Neural crest cell (in vitro differentiated cells): ENCODE measurements at places on chromosomes 13 and 19.

GRCh38 chr19:7830272-7830771, 304 bp downstream of the EVI5L start:
- H3K36me3 ChIP-seq: no peaks in the 10 kb centered on the region
- H3K27ac ChIP-seq: no peak overlapping the region
- H3K4me1 ChIP-seq: peaks cover 20% of the 10 kb centered on the region

DNA sequence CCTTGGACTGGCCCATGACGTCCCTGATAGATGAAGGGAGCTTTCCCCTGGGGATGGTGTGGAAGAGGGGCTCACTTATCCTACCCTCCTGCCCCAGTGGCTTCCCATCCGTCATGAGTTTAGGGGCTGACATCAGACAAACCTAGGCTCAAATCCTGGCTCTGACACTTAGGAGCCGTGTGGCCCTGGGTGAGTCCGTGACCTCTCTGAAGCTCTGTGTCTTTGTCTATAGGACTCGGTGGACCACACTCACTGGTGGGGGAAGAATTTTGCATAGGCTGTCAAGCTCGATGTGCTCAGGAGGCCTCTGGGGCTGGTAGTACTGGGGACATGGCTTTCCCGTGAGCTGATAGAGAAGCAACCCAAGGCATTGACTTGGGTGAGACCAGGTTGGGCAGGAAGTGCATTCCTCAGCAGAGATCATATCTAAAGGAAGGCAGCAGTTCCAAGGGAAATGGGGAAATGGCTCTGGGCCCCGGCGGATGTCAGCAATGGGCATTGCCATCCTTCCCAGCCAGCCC, 17.4 kb upstream of the AP1M2 start:
- no peak for DNase-seq
- H3K27ac ChIP-seq: no peak overlapping the region
- peaks cover 8% of the 10 kb centered on the region for H3K27me3 ChIP-seq
- H3K36me3 ChIP-seq: no peaks in the 10 kb centered on the region
- H3K4me3 ChIP-seq: peak overlapping the region; percentile 92
- peaks cover 18% of the 10 kb centered on the region for H3K4me1 ChIP-seq

- H3K27ac ChIP-seq: peak overlapping the region; percentile 8
- no peaks in the 10 kb centered on the region for H3K4me1 ChIP-seq
- no peaks in the 10 kb centered on the region for H3K27me3 ChIP-seq
- no peak for DNase-seq
Measured at GRCh38 chr13:60331249-60332012, 65.6 kb upstream of the TDRD3 start.

DNA sequence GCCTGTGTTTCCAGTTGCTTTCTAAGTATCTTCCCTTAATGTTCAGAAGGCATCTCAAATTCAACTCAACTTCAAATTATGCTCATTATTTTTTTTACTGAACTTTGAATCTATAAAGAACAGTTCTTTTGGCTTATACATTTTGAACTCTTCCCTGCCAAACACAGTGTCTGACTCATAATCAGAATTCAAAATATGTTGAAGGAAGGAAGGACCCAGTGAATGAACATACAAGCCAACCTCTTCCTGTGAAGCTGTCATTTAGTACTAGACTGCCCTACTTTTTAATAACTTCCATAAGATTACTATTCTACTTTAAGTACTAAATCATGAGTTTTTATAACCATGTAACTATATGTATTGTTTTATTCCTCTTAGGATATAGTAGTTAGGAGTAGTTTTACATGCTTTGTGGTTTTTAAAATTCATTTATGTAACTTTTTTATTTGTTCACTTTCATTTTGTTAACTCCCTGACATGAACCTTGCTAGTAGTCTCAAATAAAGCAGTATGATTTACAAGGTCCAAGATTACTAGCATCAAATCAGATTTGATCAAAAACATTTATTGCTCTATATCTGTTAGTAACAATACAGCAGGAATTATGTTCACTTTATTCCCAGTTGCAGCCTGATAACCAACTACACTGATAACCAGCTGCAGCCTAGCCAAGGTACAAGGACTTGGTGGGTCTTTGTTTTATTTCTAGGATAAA, 6.4 kb downstream of the NUDT15 start:
- DNase-seq: no peak
- H3K36me3 ChIP-seq: peaks cover 13% of the 10 kb centered on the region
- no peak overlapping the region for H3K4me3 ChIP-seq
- no peaks in the 10 kb centered on the region for H3K27me3 ChIP-seq
- no peak overlapping the region for H3K27ac ChIP-seq
- H3K4me1 ChIP-seq: peaks cover 4% of the 10 kb centered on the region

DNA sequence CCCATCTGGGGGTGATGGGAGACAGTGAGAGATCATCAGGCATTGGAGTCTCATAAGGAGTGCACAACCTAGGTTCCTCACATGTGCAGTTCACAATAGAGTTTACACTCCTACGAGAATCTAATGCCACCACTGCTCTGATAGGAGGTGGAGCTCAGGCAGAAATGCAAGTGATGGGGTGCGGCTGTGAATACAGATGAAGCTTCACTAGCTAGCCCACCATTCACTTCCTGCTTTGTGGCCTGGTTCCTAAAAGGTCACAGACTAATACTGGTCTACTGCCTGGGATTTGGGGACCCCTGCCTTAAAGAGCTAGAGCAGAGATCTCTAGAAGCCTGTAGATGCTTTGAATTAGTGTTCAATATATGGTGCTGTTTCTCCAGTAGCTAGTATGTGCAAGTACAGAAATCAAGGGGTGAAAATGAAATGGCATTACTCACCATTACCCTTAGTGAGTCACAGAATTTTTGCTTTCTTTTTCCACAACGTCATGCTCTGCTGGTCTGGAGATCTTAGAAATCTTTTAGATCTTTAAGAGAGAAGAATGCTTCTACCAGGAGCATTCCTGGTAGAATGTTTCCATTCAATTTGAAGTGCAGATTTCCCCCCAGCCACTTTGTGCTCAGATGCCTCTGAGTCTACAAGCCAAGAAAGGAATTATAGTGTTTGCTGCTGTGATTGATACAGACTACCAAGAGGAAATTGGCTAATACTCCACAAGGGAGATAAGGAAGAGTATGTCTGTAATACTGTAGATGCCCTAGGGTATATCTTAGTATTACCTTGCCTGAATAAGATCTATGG, 2301.2 kb downstream of the PCDH9 start:
- H3K4me1 ChIP-seq: no peaks in the 10 kb centered on the region
- no peaks in the 10 kb centered on the region for H3K36me3 ChIP-seq
- no peaks in the 10 kb centered on the region for H3K27me3 ChIP-seq
- H3K4me3 ChIP-seq: no peak overlapping the region
- DNase-seq: no peak
- no peak overlapping the region for H3K27ac ChIP-seq

GRCh38 chr13:36772853-36773252, 46.2 kb upstream of the RFXAP start:
- H3K4me3 ChIP-seq: no peak overlapping the region
- peaks cover 3% of the 10 kb centered on the region for H3K4me1 ChIP-seq
- no peaks in the 10 kb centered on the region for H3K27me3 ChIP-seq
- no peak overlapping the region for H3K27ac ChIP-seq

GRCh38 chr13:46644816-46645215, 91.8 kb downstream of the LRCH1 start:
- H3K36me3 ChIP-seq: no peaks in the 10 kb centered on the region
- H3K27me3 ChIP-seq: no peaks in the 10 kb centered on the region
- H3K4me3 ChIP-seq: no peak overlapping the region
- no peak for DNase-seq

GRCh38 chr19:49127674-49128544, 8.6 kb downstream of the PPFIA3 start:
- H3K27ac ChIP-seq: peak overlapping the region; percentile 90
- H3K36me3 ChIP-seq: peaks cover 4% of the 10 kb centered on the region
- peaks cover 10% of the 10 kb centered on the region for H3K27me3 ChIP-seq
- peak; percentile 94 for DNase-seq
- H3K4me3 ChIP-seq: peak overlapping the region; percentile 84
- peaks cover 12% of the 10 kb centered on the region for H3K4me1 ChIP-seq

DNA sequence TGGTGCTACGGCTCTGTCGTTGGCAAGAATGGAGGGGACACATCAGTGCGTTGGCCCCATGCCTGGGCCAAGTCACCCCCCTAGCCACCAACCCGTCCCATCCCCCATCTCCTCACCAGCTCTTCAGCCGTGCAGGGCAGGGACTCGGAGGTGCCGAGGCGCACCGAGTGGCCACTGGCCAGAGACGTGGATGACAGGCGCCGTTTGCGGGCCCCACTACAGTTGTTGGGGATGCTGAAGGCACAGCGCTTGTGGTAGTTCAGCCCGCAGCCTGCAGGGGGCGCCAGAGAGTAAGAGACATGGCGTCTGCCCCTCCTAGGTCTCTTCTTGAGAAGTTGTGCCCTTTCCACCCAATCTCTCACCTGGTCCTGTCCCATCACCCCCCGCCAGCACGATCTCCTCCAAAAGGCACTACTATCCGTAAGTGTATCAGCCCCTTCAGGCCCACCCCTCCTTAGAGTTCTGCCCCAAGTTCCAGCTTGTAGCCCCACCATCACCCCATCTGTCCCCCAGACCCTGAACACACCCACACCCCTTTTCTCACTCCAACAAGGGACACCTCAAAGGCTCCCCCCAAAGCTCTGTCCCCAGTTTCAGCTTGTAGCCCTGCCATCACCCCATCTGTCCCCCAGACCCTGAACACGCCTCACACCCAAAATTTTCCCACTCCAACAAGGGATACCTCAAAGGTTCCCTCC, 12.4 kb downstream of the PRKD2 start:
- H3K4me1 ChIP-seq: no peaks in the 10 kb centered on the region
- H3K4me3 ChIP-seq: no peak overlapping the region
- no peaks in the 10 kb centered on the region for H3K27me3 ChIP-seq

DNA sequence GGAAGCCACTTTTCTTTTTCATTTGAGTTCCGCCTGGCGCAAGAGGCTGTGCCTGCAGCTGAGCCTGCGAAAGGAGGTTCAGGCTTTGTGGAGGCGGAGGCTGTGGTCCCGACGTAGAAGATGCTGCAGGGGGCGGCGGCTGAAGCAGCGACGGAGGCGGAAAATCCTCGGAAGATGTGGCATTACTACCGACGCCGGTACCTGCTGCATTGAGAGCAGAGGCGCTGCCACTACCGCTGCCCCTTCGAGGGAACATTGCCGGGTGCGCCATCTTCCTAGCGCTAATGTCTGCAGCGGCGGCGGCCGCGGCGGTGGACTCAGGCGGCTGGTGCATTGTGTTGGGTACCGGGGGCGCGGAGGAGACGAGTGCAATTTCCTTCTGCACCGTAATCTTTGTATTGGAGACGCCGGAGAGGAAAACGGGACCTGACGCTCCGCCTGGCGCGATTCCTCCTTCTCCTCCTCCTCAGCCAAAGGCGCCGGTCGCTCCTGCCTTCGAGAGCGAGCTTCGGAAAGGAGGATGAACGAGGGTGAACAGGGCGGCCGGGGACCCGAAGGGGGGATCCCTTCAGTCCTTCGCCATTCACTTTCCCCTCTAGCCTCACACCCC, at the start of gene TSC22D1:
Gene TSC22D1, minus strand, starts transcription at position 590 of the 610 bp plus-strand sequence. Its CDS starts 256 bp downstream, at position 334.
- H3K4me1 ChIP-seq: peaks cover 66% of the 10 kb centered on the region
- DNase-seq: no peak
- H3K4me3 ChIP-seq: peak within 1 kb of the TSS; percentile 98
- H3K27me3 ChIP-seq: no peaks in the 10 kb centered on the region

DNA sequence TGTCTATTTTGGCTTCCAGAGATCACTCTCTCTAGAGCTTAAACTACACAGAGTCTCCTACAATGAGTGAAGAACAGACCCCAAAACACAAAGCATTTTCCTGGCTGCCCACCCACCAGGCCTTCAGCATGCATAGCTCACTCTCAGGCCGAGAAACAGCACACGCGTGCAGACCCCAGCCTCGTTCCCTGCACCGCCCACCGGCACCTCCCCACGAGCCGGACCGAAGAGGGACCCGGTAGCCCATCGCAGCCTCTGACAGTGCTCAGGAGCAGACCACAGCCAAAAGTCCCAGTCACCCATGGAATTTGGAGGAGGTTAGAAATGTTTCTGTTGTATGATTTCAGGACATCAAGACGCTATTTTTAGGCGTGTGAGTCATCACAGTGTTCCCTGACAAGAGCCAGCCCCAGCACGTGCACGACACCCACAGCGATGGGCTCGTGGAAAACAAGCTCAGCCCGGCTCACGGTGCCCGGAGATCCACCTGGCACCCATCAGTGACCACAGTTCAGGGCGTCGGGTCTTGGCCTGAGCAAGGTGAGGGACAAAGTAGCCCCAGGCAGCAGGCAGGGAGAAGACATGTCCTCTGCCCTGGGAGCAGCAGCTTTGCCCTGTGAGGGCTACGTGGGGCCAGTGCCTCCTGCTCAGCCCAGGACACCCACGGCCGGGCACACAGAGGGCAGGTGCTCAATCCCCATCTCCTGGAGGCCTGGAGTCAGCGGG, 50.1 kb upstream of the SPACA7 start:
- H3K4me1 ChIP-seq: peaks cover 5% of the 10 kb centered on the region
- no peak overlapping the region for H3K4me3 ChIP-seq
- H3K27ac ChIP-seq: no peak overlapping the region
- H3K27me3 ChIP-seq: peaks cover 10% of the 10 kb centered on the region

DNA sequence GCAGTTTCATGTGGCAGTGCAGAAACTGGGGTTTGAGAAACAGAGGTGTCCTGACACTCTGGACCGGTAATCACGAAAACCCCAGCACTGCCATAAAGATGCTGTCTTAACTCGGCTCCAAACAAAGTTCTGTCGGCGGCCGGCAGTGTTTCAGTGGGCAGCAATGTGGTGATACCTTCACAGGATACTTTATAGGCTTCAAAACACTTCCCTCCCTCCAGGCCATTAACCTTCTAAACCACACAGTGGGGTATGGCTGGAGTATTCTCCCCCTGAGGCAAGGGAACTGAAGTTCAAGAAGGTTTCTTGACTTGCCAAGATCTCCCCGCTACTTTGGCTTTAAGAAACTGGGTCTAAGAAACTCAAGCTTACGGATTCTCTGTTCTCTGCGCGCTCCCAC, 1.1 kb downstream of the RUBCNL start:
- H3K27ac ChIP-seq: peak overlapping the region; percentile 7
- DNase-seq: peak; percentile 13
- H3K4me3 ChIP-seq: peak overlapping the region; percentile 86
- peaks cover 61% of the 10 kb centered on the region for H3K4me1 ChIP-seq
- peaks cover 39% of the 10 kb centered on the region for H3K27me3 ChIP-seq

DNA sequence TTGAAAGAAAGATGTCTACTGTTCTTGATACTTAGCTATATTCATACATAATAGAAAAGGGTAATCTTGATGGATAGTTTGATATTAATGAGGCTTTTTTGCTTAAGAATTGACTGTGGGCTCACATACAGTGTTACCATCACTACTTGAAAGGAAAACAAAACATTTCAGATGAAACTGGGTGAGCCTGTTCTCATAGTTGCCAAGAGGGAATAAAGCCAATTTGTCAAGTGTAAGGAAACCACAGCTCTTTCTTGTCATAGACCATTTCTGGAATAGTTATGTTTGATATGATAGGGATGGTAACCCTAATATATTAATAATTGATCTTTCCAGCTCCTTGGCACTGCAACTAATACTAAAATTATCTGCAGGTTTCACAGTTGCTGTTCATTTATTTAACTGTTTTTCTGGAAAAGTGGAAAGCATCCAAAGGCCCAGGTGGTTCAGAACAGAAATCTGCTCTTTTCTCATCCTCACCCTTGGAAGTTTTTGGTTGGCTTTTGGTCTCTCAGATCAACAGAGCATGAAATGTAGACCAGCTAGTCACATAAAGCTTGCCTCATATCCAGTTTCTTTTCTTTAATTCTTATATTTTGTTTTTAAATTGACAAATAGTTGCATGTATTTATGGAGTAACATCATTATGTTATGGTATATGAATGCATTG, 43.2 kb downstream of the ARHGEF7 start:
- no peaks in the 10 kb centered on the region for H3K27me3 ChIP-seq
- no peak overlapping the region for H3K4me3 ChIP-seq
- H3K27ac ChIP-seq: no peak overlapping the region
- peaks cover 3% of the 10 kb centered on the region for H3K36me3 ChIP-seq
- H3K4me1 ChIP-seq: peaks cover 18% of the 10 kb centered on the region

- no peak overlapping the region for H3K27ac ChIP-seq
- peaks cover 15% of the 10 kb centered on the region for H3K4me1 ChIP-seq
- peaks cover 46% of the 10 kb centered on the region for H3K27me3 ChIP-seq
Measured at GRCh38 chr13:50841786-50842185, 1.7 kb downstream of the DLEU7 start.

GRCh38 chr13:99357131-99357596, 50.0 kb upstream of the GPR183 start:
- no peaks in the 10 kb centered on the region for H3K27me3 ChIP-seq
- H3K27ac ChIP-seq: peak overlapping the region; percentile 58
- H3K4me3 ChIP-seq: no peak overlapping the region
